ENCODE measurements at places on chromosomes 5 and 9. TPM values are rescaled to one million over a fixed set of nuclear protein-coding genes. Genes with fewer than 3 reads are reported as not detected.

Gene IFNB1
- not detected for polyA plus RNA-seq

Gene NRARP
- not detected for polyA plus RNA-seq

Gene UNC5A
- not detected for polyA plus RNA-seq

DNA sequence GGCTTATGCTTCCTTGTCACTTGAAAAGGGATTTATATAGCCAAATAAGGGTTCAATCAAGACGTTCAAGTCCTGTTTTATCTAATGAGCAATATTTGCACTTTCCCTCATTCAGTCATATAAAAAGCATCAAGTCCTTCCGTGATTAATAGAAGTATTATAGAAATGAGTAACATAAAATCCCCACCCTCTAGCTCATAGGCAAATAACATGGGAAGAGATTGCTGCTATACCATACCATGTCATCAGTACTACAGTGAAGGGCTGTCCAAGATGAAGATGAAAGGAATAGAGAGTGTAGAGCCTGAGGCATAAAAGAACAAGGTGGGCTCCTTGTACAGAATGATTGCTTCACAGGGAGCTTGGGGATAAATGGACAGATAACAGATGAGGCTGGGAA, 20.4 kb upstream of the PAPPA start:
- DNase-seq: no peak

DNA sequence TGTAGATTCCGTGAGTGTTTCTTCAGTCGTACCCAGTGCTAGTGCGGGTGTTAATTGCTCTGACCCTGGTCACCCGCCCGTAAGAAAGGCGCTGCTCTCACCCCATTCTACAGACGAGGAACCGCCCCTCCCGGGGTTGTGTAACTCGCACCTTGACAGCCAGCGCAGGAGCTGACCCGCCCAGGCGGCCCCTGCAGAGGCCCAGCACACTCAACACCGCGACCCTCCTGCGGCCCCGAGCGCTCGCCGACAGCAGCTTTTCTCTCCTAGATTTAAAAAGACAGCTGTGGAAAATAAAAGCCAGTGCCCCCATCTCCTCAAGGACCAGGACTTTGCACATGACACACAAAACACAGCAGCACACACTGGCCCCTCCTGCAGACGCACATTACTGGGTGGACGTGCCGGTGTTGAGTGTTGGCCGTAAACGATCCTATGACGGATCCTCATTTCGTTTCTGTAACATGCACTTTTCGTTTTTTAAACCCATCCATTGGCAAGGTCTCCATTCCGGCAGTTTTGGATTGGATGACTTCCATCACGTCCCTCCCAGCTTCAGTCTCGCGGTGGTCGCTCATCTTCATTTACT, 22.9 kb downstream of the OR2V2 start:
- no peak for DNase-seq

- no peak for DNase-seq
Observed at GRCh38 chr9:36815023-36815422, 219.0 kb downstream of the PAX5 start.

DNA sequence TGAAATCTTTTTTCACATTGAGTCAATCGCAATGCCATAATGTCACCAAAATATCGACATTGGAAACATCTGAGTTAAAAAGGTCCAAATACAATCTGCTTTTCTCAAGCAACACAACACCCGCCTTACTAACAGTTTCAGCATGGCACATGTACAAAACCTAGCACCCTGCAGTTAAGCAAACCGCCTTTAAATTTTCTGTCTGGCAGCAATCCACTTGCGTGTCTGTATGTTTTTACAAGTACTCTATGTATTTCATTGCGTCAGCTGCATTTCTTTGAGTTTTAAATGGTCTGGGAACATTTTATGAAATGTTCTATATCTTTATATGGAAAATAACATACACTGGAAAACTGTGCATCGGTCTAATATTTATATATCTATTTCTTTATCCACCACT, 134.6 kb downstream of the DENND1A start:
- DNase-seq: no peak

GRCh38 chr5:41925555-41925951, 472 bp downstream of the FBXO4 start:
- DNase-seq: no peak

- no peak for DNase-seq
Observed at GRCh38 chr5:37075399-37075950, 173.7 kb downstream of the CPLANE1 start.

DNA sequence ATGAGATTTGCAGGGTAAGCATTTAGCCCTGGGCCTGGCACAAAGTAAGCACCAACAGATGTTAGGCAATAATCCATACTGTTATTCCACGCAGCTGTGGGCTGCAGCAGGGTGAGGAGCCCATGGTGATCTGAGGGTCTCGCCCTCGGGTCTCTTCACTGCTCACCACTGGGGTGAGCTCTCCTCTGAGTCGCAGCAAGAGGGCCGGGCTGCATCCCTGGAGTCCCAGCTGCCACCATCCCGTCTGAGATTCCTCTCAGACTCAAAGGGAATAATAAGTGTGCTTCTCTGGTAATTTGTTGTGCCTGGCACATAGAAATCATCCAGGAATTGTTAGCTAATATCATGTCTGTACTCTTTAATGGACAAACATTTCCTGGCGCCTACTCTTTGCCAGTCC, 6.9 kb downstream of the NKX2-5 start:
- DNase-seq: no peak
